Pulmonary artery endothelial cell (primary cell): ENCODE measurements at places on chromosomes 2 and 18.

DNA sequence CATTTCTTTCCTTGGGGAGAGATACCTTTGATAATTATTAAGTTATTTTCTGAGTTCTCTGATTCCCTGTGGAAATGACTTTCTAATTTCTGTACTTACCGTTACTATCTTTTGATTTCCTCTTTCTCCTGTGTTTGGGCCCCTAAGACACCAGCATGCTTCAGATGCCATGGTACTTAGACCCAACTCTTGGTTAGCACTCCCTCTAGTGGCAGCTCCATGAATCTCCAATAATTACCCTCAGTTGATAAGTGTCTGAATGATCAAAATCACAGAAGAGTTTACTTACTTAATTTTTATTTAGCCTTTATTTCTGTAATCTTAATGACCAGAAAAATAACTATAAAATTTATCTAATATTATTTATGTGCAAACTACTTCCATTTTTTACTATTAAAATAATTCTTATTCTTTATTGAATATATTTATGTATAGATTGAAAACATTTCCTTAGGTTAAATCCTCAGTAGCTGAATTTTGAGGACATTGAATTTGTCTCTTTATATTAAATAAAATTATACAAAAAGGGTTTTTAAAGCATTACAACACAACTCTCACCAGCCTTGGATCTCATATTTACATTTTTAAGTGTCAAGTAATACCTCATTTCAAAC, 300.4 kb downstream of the KCNS3 start:
- peak; percentile 10 for DNase-seq

DNA sequence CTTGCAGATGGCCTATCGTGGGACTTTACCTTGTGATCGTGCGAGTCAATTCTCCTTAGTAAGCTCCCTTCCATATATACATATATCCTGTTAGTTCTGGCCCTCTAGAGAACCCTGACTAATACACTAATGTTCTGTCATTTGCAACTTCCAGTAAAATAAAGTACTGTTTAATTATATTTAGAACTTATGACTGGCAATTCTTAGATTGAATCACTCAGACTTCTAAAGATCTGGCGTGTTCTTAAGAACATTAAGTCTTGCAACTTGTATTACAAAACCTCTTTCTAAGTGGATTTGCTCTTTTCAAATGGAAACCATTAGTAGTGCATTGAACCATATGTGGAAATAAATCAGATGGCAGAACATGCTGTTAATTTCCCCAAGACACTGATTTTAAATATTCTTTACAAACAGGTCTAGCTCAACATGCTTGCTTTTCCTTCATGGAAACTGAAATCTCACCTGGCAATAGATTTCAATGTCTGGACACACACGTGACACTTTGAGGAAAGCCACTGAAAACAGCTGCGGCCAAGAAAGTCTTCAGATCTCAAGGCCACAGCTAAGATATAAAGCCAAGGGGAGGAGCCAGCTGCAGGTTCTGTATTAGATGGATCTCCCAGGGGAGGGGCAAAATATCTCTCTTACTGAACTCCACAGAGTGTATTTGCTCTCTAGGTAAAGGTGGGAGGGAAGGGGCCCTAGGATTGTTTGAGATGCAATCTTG, 50.6 kb downstream of the PMAIP1 start:
- DNase-seq: no peak

- DNase-seq: no peak
Measured at GRCh38 chr2:128166746-128167353, 75.8 kb downstream of the UGGT1 start.

GRCh38 chr2:74415762-74416395, 5.5 kb downstream of the C2orf81 start:
- DNase-seq: no peak

GRCh38 chr2:227351639-227352038, 26.6 kb downstream of the MFF start:
- DNase-seq: no peak

GRCh38 chr2:189159717-189160116, 19.8 kb downstream of the COL5A2 start:
- no peak for DNase-seq

- DNase-seq: no peak
Measured at GRCh38 chr2:197814526-197814925, 10.1 kb downstream of the PLCL1 start.

GRCh38 chr2:127157651-127158485, 50.9 kb upstream of the BIN1 start:
- no peak for DNase-seq

DNA sequence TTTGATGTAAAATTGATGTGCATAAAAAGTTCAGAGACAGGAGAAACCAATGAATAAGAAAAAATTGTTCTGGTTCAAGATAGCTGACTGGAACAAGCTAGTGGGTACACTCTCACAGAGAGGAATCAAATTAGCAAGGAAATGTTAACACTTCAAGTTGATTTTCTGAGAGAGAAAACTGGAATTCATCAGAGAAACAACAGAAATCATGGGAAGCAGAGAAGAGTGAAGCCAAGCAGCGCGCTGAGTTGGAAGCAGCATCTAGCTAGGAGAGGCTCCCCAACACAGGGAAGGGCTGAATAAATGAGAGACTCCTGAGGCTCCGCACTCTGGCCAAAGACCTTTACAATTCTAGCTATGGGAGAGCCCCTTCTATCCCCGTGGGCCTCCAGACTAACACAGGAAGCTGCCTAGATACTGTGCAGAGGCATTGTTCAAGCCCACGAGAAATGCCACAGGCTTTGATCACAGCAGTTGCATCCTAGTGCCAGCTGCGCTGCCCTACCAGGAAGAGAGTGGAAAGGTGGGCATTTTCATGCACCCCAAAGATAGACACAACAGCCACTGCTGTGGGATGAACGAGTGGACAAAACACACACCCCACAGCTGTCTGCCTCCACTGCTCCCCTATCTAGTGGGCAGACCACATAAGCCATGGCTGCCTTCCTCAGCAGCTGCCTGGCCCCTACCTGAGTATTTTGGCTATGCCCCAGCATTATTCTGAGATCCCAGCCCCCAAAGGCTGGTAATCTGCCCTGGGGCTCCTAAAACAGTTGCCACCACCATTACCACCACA, 136.7 kb downstream of the FSIP2 start:
- no peak for DNase-seq

DNA sequence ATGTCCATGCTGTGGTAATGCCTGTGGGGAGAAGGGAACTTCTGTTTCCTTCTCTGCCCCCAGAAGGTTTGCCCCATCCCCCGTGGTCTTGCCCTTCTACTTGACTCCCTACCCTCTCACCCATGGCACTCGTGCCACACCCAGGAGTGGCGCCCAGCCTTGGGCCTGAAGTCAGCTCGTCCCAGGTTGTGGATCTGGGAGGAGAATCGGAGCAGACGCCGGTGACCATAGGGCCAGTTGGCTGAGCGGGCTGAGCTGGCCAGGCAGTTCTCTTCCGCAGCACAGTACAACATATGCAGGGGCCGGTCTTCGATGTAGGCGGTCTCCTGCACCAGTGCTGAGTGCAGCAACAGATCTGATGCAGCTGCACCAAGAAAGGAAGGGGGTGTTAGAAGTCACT, 4.7 kb downstream of the HTRA2 start:
- no peak for DNase-seq

- DNase-seq: peak; percentile 73
Measured at GRCh38 chr2:241358470-241358869, 2.4 kb downstream of the FARP2 start.

- no peak for DNase-seq
Measured at GRCh38 chr18:75170022-75170789, 38.7 kb downstream of the PTGR3 start.

GRCh38 chr18:12879840-12880540, 4.0 kb downstream of the PTPN2 start:
- no peak for DNase-seq

DNA sequence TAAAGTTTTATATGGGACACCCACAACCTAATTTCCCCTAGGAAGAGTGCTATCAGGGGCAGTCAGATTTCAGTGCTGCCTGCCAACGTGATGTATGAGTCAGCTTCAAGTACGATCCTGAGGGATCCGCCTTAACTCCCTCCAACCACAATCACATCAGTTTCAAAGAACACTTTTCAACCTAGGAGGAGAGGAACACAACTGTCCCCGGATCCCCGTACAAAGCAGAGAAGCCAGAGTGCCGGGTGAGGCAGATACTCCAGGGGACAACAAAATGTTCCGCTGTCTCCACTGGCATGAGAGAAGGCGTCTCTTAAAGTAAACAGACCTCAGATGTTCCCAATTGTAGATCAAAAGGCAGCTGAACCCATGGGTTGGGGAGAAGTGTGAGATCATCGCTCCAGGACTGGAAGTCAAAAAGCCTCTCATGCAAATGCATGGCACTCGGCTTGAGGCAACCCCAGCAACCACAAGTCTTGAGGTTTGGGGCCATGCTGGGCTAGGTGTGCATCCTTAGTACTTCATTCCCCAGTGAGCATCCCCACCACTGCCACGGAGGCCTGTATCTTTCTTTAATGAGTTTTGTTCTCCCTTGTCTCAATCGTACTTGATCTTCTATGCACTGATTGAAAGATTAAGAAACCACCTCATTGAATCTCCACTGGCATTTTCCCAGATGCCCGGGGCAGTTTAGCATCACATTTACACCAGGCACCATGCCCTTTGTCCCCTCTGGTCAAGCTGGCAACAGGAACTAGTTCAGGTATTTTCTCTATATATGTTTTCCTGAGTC, 91.0 kb upstream of the CCBE1 start:
- no peak for DNase-seq

GRCh38 chr2:197286805-197287595, 23.6 kb downstream of the ANKRD44 start:
- DNase-seq: peak; percentile 32

GRCh38 chr18:52311331-52311730, 28.7 kb upstream of the DCC start:
- no peak for DNase-seq

DNA sequence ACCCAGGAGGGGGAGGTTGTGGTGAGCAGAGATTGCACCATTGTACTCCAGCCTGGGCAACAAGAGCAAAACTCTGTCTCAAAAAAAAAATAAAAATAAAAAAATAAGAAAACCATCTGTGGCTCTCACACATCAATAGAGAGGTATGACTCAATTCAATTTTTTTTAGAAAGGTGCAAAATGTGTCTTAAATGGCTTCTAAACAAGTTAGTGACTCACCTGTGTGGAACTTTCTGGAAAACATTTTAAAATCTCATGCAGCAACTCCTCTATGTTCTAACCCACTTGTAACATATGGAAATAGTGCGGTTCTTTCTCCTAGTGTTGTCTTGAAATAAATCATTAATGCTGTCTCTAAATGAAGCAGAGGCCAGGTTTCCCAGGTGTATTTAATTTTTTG, 10.7 kb upstream of the SULT1C4 start:
- DNase-seq: no peak

- no peak for DNase-seq
Measured at GRCh38 chr2:161166538-161167409, 6.5 kb downstream of the TANK start.

- DNase-seq: peak; percentile 61
Measured at GRCh38 chr18:77054606-77055428, 77.8 kb downstream of the MBP start.

- DNase-seq: no peak
Measured at GRCh38 chr2:174606336-174606735, 8.7 kb upstream of the WIPF1 start.

DNA sequence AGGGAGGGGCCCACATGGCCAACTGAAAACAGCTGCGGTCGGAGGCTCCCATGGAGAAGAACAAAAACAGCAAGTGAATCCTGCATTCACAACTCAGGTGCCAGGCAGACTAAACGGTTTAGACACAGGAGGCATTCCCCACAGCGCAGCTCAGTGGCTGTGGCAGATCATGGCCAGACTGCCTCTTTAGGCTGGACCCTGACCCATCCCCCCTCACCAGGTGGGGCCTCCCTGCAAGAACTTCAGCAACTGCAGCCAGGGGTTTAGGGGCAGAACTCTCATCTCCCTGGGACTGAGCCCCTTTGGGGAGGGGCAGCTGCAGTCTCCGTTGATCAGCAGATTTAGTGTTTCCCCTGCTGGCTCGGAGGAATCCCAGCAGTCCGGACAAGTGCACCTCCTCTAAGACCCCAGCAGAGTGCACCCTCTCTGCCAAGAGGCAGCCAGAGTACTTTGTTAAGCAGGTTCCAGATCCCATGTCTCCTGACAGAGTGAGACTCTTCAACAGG, 346.7 kb downstream of the SS18 start:
- no peak for DNase-seq

- no peak for DNase-seq
Measured at GRCh38 chr18:75097491-75098225, 111.3 kb downstream of the PTGR3 start.

GRCh38 chr2:39571111-39571731, 94.5 kb upstream of the TMEM178A start:
- DNase-seq: no peak

- no peak for DNase-seq
Measured at GRCh38 chr2:54724560-54725342, 1.3 kb downstream of the EML6 start.

DNA sequence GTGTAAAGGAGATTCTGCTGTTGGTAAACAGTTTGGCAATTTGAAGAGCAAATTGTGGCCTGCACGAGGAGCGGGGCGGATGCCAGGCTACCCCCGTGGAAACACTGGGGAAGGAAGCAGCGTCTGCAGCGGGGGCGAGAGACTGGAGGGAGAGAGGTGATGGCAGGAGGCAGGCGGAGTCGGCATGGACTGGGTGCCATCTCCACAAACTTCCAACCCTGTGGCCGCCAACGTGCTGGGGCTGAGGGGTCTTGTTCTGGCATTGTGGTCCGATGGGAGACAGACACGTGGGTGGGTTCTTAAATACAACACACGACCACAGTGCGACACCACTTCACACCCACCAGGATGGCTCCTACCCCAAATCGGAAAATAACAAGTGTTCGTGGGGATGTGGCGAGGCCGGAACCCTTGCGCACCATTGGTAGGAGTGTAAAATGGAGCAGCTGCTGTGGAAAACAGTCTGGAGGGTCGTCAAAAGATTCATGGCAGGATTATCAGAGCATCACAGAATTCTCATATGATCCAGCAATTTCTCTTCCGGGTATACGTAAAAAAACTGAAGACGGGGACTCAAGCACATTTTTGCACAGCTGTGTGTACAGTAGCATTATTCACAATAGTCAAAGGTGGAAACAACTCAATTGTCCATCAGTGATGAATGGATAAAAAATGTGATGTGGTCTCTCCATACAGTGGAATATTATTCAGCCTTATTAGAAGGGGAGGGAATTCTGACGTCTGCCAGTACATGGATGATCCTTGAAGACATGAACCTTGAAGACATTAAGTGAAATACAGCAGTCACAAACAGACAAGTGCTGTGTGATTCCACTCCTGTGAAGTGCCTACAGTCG, 82.4 kb upstream of the HPCAL1 start:
- no peak for DNase-seq

GRCh38 chr18:27711382-27711781, 465.5 kb downstream of the CDH2 start:
- DNase-seq: no peak

GRCh38 chr2:191746346-191747169, 68.6 kb downstream of the NABP1 start:
- peak; percentile 5 for DNase-seq
